ENCODE measurements at places on chromosomes 7 and 10.

DNA sequence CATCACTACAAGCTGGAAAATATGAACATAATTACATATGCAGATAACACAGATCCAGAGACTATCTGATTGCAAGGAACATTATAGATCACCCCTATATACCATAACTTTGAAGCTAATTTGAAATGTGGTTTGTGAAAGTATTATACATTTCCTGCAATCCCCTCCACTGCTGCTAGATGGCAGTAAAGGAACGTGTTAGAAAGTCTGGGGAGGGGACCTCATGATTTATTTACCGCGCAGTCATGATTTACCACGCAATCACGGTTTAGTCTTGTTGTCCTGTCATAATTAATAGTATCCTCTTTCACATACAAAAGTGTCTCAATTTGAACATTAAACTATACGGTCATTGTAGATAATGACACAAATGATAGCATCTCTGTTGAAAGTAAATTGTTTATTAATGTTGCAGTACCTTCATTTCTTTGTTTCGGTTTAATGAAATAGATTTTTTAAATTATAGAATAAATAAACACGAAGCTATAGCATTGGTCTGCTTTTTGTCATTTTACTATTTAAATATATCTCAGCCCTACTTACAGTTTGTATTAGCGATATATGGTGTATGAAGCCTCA is 145.3 kb upstream of the PRSS1 start:
- peak; percentile 70 for DNase-seq

- DNase-seq, result no peak
Observed at GRCh38 chr10:119238577-119238976, 31.2 kb downstream of the GRK5 start.

- DNase-seq, result no peak
Observed at GRCh38 chr7:1097120-1097504, 9.2 kb downstream of the GPER1 start.

- DNase-seq, result no peak
Observed at GRCh38 chr7:2405601-2406345, 2.4 kb downstream of the CHST12 start.

- peak; percentile 80 for DNase-seq
Observed at GRCh38 chr7:78578686-78579085, 780.1 kb downstream of the PHTF2 start.

DNA sequence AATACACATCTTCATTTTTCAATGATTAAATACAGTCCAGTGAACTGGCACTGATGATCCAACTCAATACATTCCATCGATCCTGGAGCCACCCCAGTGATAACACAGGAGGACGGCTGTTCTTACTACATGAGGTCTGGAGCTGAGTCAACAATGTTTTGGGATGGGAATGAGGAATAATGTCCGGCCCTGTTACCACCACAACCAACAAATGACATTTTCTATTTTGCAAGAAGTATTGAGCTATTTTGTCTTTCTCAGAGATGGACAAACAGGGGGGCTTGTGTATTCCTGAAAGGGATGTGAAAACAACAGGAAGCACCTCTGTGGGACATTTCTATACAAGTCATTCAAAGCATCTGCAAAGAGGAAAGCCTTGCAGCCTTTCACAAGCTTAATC is 249.2 kb downstream of the PARD3 start:
- DNase-seq, result peak; percentile 17
